SK-N-SH (cell line): ENCODE measurements at places on chromosomes 7 and 10. TPM values are rescaled to one million over a fixed set of nuclear protein-coding genes. Genes with fewer than 3 reads are reported as not detected.
A peak's percentile ranks its signal among the peaks of the same experiment; 100 is the strongest.

PLOD3 gene
- 134 and 276 TPM in 2 replicates for polyA plus RNA-seq

AQP1 gene
- polyA plus RNA-seq, result 1.7 and 2.4 TPM in 2 replicates

INHBA gene
- polyA plus RNA-seq, result 81.0 and 110 TPM in 2 replicates

MCM10 gene
- 5.1 and 5.5 TPM in 2 replicates for polyA plus RNA-seq

HIPK2 gene
- polyA plus RNA-seq, result 9.2 and 14.2 TPM in 2 replicates

TRAPPC14 gene
- 13.9 and 16.4 TPM in 2 replicates for polyA plus RNA-seq

OPN1SW gene
- 0.05 TPM in 1 of 2 replicates, not detected in the other for polyA plus RNA-seq

AKR1C4 gene
- polyA plus RNA-seq, result not detected in 2 replicates

DNA sequence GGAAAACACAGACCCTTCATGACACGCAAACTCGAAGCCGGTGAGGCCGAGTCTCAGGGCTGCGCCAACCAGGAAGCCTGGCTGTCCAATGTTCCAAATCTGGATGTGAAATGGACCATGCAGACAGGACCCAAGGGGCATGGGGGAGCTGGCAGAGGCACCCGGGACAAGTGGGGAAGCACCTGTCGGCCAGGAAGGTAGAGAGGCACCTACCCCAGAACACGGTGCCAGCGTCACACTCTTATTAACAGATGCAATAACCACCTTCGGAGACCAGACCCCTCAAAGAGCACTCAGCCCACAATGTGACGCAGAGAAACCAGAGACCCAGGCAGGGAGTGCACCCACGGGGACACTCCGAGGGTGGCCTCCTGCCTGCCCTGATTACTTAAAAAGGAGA lies 88.3 kb upstream of the PDGFA start:
- H3K4me1 ChIP-seq, result no peaks in the 10 kb centered on the region; the same call in 1 of the 2 replicates
- no peak for DNase-seq
- no peaks in the 10 kb centered on the region for H3K36me3 ChIP-seq
- no peak overlapping the region for H3K4me3 ChIP-seq
- H3K27me3 ChIP-seq, result no peaks in the 10 kb centered on the region

- H3K36me3 ChIP-seq, result peaks cover 3% of the 10 kb centered on the region
- no peaks in the 10 kb centered on the region for H3K4me1 ChIP-seq
- no peak for DNase-seq
- H3K27ac ChIP-seq, result no peak overlapping the region
Observed at GRCh38 chr10:60086421-60086820, 180.1 kb upstream of the CCDC6 start.

GRCh38 chr7:18352339-18353255 lies 143.0 kb upstream of the HDAC9 start:
- peaks cover 8% of the 10 kb centered on the region for H3K4me1 ChIP-seq
- peak; percentile 59 for DNase-seq
- no peak overlapping the region; the same call in 1 of the 2 replicates for H3K4me3 ChIP-seq

DNA sequence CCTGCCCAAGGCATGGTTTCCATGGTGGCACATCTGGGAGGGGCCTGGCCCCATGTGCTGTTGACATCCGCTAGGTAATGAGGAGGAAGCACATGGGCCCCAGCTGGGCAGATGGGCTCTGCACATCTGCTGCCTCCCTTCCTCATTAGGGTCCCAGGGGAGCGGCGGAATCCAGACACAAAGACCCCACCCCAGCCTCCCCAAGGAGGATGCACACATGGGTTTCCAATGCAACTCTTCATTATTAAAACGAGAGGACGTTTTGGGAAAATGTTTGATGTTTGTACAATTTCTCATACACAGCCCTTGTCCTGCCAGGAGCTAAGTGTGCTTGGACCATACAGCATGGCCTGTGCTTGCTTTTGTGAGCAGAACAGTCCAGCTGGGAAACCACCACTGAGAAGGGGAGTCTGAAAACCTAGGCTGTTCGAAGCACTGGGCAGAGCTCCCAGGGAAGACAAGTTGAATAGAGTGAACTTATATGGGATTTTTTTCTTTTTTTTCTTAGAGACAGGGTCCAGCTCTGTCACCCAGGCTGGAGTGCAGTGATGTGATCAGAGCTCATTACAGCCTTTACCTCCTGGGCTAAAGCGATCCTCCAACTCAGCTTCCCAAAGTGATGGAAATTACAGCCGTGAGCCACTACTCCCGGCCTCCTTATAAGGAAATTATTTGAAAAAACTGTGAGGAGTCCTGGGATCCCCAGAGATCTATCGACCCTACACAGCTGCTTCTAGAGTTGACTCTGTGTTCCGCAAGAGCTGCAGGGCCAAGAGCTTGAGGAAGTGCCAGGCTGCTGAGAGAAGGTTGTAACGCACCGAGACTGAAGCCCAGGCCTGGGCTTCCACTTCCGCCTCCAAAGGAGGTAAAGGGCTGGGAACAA lies 23.4 kb downstream of the FAM107B start:
- H3K4me3 ChIP-seq, result no peak overlapping the region
- no peaks in the 10 kb centered on the region for H3K4me1 ChIP-seq
- peak; percentile 52 for DNase-seq
- no peaks in the 10 kb centered on the region for H3K36me3 ChIP-seq
- H3K27ac ChIP-seq, result no peak overlapping the region
- H3K27me3 ChIP-seq, result no peaks in the 10 kb centered on the region

- H3K36me3 ChIP-seq, result no peaks in the 10 kb centered on the region
- peak; percentile 79 for DNase-seq
Observed at GRCh38 chr7:366161-366803, 76.3 kb downstream of the FOXL3 start.

- H3K27me3 ChIP-seq, result no peaks in the 10 kb centered on the region
- peak overlapping the region; percentile 97 for H3K4me3 ChIP-seq
- peaks cover 2% of the 10 kb centered on the region for H3K36me3 ChIP-seq
- peaks cover 30% of the 10 kb centered on the region for H3K4me1 ChIP-seq
- DNase-seq, result peak; percentile 96
Observed at GRCh38 chr7:70693686-70694433, 438.1 kb upstream of the GALNT17 start.

GRCh38 chr10:31591569-31591968 lies 272.6 kb downstream of the ZEB1 start:
- no peak overlapping the region for H3K27ac ChIP-seq
- no peaks in the 10 kb centered on the region for H3K4me1 ChIP-seq
- H3K27me3 ChIP-seq, result no peaks in the 10 kb centered on the region
- DNase-seq, result no peak
- H3K4me3 ChIP-seq, result no peak overlapping the region

GRCh38 chr10:29240986-29241660 lies 47.7 kb upstream of the LYZL1 start:
- no peaks in the 10 kb centered on the region for H3K27me3 ChIP-seq
- no peak overlapping the region for H3K4me3 ChIP-seq

GRCh38 chr10:78502210-78502936 lies 468.7 kb downstream of the RPS24 start:
- DNase-seq, result no peak
- no peaks in the 10 kb centered on the region for H3K27me3 ChIP-seq
- H3K4me3 ChIP-seq, result no peak overlapping the region
- peaks cover 13% of the 10 kb centered on the region for H3K4me1 ChIP-seq
- H3K36me3 ChIP-seq, result no peaks in the 10 kb centered on the region
- H3K27ac ChIP-seq, result peak overlapping the region; percentile 60

DNA sequence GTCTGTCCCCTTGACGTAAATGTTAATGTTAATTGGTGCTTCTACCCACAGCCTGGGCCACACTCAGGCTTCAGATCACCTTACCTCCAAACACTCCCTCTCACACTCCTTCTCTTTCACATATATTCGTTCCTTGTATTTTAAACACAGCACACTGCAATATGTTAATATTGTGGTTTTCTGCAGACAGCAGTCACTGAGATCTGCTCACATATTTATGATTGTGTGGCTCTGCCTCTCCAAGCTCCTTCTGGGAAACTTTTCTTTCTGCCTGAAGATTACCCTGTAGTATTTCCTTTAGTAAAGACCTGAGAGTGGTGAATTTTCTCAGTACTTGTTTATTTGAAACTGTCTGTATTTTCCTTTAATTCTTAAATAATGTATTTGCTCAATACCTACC lies 104.7 kb downstream of the VWC2 start:
- H3K4me1 ChIP-seq, result no peaks in the 10 kb centered on the region
- no peaks in the 10 kb centered on the region for H3K36me3 ChIP-seq
- no peak overlapping the region for H3K27ac ChIP-seq
- DNase-seq, result no peak
- H3K27me3 ChIP-seq, result 0 out of 2 replicates have a peak, but pooled peaks cover 8% of the 10 kb centered on the region

GRCh38 chr10:35824704-35825103 lies 182.6 kb upstream of the FZD8 start:
- no peak overlapping the region for H3K4me3 ChIP-seq
- H3K27ac ChIP-seq, result no peak overlapping the region
- H3K27me3 ChIP-seq, result no peaks in the 10 kb centered on the region
- no peaks in the 10 kb centered on the region for H3K36me3 ChIP-seq
- no peaks in the 10 kb centered on the region for H3K4me1 ChIP-seq

GRCh38 chr10:61135276-61135721 lies 191.3 kb upstream of the RHOBTB1 start:
- no peak overlapping the region for H3K27ac ChIP-seq
- H3K4me3 ChIP-seq, result no peak overlapping the region
- DNase-seq, result no peak

DNA sequence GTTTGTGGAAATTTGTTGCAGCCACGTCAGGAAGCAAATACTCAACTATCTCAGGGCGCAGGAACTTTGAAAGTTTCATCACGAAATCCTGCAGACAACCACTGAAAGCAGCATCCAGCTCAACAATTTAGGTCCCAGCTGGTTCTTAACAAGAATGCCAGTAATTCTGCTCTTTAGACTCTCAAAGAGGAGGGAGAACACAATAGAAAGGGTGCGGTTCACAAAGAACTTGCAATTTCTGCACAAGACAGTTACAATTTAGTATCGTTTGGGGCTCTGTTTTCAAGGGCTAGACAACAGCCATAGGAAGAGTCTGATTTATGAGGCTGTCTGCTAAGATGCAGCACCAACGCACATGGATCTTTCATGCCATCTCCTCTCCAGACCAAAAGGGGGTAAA lies 223.1 kb downstream of the FGFR2 start:
- no peaks in the 10 kb centered on the region for H3K4me1 ChIP-seq

DNA sequence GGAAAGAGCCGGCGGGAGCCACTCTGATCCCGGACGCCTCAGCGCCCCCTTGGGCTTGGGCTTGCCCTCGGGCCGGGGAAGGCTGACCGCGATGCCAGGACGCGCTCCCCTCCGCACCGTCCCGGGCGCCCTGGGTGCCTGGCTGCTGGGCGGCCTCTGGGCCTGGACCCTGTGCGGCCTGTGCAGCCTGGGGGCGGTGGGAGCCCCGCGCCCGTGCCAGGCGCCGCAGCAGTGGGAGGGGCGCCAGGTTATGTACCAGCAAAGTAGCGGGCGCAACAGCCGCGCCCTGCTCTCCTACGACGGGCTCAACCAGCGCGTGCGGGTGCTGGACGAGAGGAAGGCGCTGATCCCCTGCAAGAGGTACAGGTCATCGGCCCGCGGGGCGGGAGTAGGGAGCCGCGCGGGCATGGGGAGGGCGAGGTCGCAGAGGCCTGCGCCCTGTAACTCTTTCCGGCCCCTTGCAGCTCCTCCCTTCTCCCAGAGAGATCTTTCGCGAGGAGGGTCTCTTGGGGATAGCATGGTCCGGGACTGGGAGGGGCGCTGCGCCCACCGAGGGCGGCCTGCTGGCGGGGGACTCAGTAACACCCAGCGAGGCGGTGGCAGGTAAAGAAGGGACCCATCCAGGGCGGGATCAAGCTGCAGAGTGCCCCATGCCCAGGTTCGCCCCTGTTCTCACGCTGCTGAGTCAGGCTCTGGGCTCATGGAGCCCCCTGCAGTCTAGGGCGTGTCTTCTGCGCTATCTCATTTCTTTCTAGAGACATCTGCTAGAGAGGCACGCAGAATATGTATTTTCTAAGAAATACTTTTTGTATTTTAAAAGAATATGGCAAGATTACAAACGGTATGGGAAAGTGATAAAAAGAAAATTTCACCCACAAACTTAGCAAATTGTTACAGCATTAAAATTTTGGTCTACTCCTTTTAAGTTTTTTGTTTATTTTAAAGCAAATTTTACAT lies 687 bp downstream of the EPDR1 start:
- no peaks in the 10 kb centered on the region for H3K36me3 ChIP-seq
- peaks cover 25% of the 10 kb centered on the region for H3K4me1 ChIP-seq

- H3K36me3 ChIP-seq, result no peaks in the 10 kb centered on the region
- H3K4me3 ChIP-seq, result no peak overlapping the region
- DNase-seq, result no peak
Observed at GRCh38 chr7:50724526-50725520, 57.9 kb downstream of the GRB10 start.

DNA sequence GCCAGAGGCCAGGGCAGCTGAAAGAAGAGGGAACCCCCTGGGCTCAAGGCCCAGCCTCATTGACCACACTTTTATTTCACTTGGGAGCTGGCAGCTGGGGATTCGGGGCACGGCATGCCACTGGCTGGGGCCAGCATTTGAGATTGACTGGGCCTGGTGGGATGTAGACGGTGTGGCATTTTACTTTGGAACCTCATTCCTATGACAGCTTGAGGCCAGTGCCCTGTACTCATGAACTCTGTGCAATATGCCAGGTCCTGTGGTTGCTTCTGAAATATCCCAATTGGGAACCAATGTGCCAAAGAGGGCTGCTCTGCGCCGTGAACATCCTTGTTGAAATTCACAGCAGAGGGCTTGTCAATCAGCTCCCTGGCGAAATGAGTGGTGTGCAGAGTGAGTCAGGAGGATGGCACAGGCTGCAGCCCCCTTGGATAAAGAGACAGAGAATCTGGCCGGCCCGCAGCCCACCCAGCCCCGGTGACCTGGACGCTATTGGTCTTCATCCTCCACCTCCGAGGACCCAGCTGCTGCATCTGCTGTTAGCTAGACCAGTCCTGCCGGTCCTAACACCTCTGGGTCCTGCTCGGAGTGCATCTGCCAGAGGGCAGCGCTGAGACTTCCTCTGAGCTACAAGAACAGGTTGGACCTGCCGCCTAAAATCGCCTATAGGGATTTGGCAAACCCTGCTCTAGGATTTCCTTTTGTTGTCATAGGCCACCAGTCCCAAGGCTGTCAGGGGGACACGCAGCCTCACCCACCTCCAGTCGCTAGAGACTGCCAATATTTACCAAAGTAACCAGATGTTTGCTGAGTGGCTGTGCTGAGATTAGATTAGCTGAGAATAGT lies 58.0 kb downstream of the PRKAG2 start:
- H3K27ac ChIP-seq, result no peak overlapping the region
- DNase-seq, result no peak
- no peaks in the 10 kb centered on the region for H3K36me3 ChIP-seq
- H3K4me3 ChIP-seq, result no peak overlapping the region
- H3K27me3 ChIP-seq, result peaks cover 43% of the 10 kb centered on the region

DNA sequence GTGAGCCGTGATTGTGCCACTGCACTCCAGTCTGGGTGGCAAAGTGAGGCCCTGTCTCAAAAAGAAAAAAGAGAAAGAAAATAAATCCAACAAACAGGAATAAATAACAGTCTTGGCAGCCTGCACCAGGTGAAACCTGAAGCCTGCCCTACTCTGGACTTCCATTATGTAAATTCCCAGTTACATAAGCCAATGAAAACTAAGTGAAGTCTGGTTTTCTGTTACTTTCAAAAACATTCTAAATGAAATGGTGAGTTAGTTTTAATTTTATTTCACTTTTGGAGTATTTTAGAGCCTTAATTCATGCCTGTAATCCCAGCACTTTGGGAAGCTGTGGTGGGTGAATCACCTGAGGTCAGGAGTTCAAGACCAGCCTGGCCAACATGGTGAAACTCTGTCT lies 22.5 kb upstream of the HIBADH start:
- no peak for DNase-seq
- H3K4me1 ChIP-seq, result peaks cover 3% of the 10 kb centered on the region; the same call in 1 of the 2 replicates
- no peaks in the 10 kb centered on the region for H3K27me3 ChIP-seq
- no peak overlapping the region for H3K4me3 ChIP-seq
